ENCODE measurements at places on chromosomes 16 and 17.

- DNase-seq = no peak
These were observed 2.9 kb downstream of the NFAT5 start for GRCh38 chr16:69568676-69569075.

- DNase-seq = peak; percentile 54
These were observed 46.2 kb downstream of the TUBD1 start for GRCh38 chr17:59846394-59847165.

DNA sequence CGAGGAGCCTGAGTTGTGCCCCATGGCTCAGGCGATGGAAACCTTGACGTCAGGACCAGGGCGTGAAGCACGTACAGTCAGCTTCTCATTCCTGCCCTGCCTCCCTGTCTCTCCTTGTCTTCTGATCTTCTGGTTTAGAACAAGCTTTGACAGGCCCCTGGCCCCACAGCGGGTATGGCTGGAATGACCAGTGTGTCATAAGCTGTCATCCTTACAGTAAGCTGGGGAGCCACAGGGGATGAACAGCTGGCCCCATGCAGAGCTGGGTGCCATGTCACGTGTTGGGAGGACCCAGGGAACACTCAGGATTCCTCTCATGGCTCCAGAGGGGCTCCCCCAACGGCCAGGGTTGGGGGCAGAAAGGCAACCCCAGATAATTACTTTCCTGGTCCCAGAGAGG, 157.6 kb upstream of the PLCG2 start:
- peak; percentile 85 for DNase-seq

DNA sequence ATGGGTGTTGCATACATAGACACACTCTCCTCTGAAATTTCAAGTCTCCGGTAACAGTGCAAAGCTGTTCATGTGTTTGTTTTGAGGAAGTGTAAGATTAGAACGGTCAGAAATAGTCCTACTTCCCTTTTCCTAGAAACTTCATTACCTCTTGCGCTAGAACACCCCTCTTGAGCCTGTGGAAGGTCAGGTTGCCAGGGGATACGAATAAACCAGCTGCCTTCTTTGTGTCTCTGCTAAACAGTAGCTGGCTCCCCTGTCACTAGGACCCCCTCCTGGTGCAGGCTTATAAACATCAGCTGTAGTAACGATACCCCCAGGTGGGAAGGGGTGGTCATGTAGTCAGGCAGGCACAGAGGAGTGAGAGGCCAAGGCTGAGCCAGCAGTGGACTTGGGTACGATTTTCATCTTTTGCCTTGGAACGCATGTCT, 113.4 kb upstream of the RCVRN start:
- DNase-seq = peak; percentile 35

DNA sequence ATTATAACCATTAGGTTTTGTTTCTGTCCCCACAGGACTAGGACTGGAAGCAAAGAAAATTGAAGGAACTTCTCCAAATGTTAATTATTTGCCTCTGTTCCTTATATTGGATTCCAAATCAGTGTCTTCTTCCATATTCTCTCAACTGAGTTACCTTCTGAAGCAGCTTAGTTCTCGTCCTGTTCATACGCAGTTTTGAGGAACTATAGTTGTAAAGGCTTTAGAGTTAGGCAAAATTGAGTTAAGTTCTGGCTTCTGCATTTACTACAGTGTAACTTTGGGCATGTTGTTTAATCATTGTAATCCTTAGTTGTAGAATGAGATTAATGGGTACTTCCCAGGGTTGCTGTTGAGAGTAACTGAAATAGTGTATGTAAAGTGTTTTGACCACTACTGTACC, 11.2 kb downstream of the CBFB start:
- DNase-seq = no peak

- DNase-seq = no peak
These were observed 69.6 kb downstream of the SEC14L1 start for GRCh38 chr17:77210331-77210730.

DNA sequence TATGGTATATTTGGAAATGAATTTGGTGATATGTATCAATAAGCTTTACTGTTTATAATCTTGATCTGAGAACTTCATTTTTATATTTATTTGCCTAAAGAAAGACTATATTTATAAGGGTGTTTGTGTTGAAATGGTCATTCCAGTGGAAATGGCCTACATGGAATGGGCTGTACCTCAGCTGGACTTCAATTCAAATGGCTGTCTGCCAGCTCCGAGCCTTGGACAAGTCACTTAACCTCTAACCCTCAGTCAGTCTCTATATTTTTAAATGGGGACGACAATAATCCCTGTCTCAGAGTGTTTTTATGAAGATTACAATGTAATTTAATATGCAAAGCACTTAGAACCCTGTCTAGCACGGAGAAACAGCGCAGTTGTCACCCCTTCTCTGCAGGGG, 260.8 kb upstream of the CACNG5 start:
- DNase-seq = no peak

- no peak for DNase-seq
These were observed 17.0 kb downstream of the VWA3A start for GRCh38 chr16:22109258-22109898.

- DNase-seq = peak; percentile 99
These were observed 38.8 kb downstream of the WSB1 start for GRCh38 chr17:27332485-27333409.

DNA sequence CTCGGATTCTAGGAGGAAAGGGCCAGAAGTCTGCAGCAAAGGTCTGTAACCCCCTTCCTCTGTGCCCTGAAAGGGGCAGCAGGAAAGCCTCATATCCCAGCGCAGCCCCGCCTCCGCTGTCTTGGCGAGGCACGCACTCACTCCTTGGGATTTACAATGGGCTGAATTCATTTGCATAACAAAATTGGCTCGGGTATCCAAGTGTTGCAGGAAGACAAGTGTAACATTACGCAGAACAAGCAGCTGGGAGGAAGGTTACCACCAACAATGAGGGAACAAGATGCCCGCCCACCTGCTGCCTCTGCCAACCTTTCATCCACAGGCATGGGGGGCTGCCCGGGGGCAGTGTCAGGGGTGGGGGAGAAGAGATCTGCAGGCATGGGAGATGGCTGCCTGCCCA, 130.4 kb downstream of the MRM1 start:
- no peak for DNase-seq

DNA sequence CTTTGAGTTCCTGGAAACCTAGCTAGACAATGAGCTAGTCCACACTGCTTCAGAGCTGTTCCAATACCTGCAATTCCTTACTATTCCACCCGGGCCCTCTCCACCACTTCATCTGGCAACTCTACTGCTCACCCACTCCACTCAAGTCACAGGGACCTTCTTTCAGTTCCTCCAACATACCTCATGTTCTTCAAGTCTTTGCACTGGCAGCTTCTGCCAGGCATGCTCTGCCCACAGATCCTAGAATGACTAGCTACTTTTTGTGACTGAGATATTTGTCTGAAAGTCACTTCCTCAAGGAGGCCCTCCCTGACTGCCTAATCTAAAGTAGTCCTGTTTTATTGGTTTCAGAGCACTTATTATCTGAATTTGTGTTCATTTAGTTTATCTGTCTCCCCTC, 86.4 kb downstream of the TEX14 start:
- no peak for DNase-seq

GRCh38 chr17:82710499-82711232, 5.8 kb upstream of the FN3KRP start:
- no peak for DNase-seq

- no peak for DNase-seq
These were observed 17.4 kb upstream of the C17orf107 start for GRCh38 chr17:4881761-4882555.

DNA sequence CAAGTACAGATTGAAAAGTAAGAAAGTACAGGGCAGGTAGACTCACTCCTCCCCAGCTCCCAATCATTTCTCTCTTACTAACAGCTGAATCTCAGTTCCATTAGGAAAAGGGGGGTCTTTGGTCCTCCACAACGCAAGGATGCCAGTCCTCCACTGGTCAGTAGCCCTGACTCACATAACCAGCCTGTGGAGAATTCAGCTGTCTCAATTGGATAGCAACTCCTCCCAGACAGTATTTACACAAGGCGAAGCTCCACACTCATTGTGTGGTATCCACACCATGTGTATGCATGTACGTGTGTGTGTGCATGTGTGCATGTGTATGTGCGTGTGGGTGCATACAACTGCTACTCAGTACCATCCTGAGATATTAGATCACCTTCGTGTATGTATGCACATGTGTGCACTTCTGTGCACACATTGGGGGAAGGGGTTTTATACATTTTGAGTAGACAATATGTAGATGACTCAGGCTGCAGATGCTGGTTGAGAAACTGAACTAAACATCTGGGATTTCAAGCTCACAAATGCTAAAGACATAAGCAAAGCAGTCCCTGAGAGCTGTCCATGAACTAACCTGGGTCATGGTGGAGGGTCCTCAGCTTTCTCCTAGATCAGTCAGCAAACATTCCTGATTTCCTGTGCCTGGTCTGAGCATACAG, 240.1 kb downstream of the SLC39A11 start:
- DNase-seq = no peak

DNA sequence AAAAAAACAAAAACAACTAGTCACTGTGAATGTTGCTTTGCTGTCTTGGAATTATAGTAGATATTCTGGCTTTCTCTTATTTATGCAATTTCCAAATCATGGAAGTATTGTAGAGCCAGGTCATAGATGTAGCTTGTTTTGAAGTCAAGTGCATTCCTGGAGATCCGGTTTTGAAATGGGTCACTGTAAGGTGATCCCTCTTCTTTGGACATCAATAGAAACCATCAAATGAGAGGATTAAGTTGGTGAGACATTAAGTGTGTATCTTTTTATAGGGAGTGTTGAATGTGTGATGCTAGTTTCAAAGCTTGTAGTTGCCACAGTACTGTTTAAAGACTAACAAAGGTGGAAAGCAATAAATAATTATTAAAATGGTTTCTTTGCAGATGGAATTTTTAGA, 4.5 kb downstream of the PRKAR1A start:
- no peak for DNase-seq

DNA sequence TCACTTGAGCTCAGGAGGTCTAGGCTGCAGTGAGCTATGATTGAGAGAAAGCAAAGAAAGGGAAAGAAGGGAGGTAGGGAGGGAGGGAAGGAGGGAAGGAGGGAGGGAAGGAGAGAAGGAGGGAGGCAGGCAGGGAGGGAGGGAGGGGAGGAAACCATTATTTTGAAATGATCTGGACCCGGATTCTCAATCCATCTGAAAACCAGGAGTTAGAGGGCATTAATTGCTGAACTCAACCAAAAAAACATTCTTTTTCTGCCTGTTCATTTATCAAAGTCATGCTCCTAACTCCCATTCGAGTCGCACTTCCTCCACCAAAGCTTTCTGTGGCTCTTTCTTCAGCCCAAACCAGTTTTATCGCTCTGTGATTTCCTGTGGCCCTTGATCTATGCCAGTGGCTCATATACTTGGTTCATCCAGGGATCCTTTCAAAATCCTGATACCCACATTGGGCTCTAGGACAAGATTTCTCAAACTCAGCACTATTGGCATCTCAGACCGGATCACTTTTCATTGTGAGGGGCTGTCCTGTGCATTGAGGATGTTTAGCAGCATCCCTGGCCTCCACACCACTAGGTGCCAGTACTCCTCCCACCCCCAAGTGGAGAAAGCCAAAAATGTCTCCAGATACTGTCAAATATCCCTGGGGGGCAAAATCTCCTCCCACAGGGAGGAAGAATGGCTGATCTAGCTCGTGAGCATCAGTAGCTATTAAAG, 38.2 kb downstream of the CMTM4 start:
- DNase-seq = no peak

DNA sequence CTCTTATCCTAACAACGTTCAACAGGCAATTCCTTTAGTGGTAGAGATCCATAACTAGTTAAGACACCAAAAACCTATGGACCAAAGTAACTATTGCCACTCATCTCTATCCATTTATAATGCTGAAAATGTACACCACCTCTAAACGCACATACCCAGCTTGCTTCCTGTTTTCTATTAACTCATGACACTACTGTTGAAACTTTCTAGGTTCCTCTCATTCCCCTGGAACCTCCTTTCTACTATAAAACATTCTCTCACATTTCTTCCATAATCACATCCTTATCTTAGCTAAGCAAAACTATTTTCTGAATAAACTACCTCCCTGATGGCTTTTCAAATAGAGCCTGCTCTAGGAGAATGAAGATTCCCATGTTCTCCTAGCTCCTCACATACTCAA, 42.9 kb upstream of the KSR1 start:
- no peak for DNase-seq

- no peak for DNase-seq
These were observed 468.2 kb downstream of the XYLT1 start for GRCh38 chr16:17002565-17002964.

- no peak for DNase-seq
These were observed 13.7 kb upstream of the SKAP1 start for GRCh38 chr17:48443712-48444111.

GRCh38 chr16:21614896-21615295, 15.5 kb downstream of the METTL9 start:
- DNase-seq = no peak

GRCh38 chr16:17392857-17393692, 77.7 kb downstream of the XYLT1 start:
- DNase-seq = no peak

- no peak for DNase-seq
These were observed 6.4 kb downstream of the TP53I13 start for GRCh38 chr17:29574732-29575510.

- DNase-seq = no peak
These were observed 6.9 kb downstream of the MYH10 start for GRCh38 chr17:8623591-8623990.

DNA sequence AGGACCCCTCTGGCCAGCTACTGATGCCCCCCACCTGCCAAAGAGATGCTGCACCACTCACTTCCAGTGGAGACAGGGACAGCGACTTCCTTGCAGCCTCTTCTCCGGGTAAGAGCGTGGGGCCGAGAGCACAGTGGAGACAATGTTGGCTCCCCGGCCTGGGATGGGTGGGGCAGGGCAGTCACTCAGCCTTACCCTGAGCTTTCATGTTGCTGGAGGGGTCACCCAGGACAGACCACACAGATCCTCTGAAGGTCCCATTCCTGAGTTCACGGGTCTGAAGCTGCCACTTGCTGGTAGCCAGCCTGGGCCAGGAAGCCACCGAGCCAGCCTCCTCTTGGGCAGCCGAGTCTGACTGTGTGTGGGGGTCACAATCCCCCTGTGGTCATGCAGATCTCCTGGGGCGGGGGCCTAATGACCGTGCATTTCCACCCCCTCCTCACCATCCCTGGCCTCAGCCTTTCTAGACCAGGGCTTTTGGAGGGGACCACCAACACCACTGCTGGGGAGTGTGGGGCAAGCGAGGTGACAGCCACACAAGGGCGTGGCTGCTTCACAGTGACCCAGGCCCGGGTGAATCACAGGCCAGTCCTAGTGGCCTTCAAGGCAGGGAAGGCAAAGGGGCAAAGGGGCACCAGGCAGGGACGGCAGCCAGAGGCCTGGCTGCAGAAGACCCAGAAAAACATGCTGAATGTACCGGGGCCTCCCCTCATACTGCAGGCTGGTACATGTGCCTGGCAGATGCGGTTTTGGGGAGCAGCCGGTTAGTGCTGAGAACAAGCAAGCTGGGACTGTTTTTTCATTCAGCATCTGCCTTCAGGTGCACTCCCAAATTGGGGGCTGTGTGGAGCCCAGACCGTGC, 10.4 kb downstream of the TAF1C start:
- DNase-seq = no peak

- DNase-seq = no peak
These were observed 95.4 kb downstream of the PRKCB start for GRCh38 chr16:23931199-23931598.

- DNase-seq = no peak
These were observed 55.3 kb downstream of the CLUH start for GRCh38 chr17:2656283-2656682.

- no peak for DNase-seq
These were observed 39.7 kb upstream of the IRX3 start for GRCh38 chr16:54326266-54326662.

GRCh38 chr16:964356-965035, 6.3 kb downstream of the LMF1 start:
- peak; percentile 53 for DNase-seq

- DNase-seq = peak; percentile 55
These were observed 24.5 kb upstream of the OSGIN1 start for GRCh38 chr16:83928341-83929055.

GRCh38 chr16:47142486-47142820, 1.3 kb downstream of the NETO2 start:
- peak; percentile 41 for DNase-seq

Data from umbilical cord (tissue), 2 donors.